NCI-H1092 (cell line): ENCODE measurements at places on chromosomes 13 and 19.

- DNase-seq = no peak
Observed at GRCh38 chr13:92136449-92137155, 738.2 kb downstream of the GPC5 start.

- DNase-seq = peak; percentile 88
Observed at GRCh38 chr13:98142380-98143156, at the start of gene FARP1. Gene FARP1, plus strand, starts transcription at chr13:98143094. Its CDS starts 70,149 bp downstream, at chr13:98213243.

GRCh38 chr13:113433391-113433916 lies 19.8 kb downstream of the ADPRHL1 start:
- DNase-seq = no peak

DNA sequence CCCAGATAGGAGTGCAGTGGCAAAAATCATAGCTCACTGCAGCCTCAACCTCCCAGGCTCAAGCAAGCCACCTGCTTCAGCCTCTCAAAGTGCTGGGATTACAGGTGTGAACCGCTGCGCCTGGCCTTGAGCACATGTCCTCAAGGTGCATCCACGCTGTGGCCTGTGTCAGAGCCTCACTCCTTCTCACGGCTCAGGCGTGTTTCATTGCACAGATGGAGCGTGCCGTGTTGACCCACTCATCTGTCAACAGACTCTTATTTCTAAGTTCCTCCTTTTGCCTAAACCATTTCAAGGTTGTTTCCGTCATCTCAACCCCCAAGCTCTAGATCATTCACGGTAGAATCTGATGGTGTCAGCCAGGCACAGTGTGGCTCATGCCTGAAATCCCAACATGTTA lies 28.2 kb downstream of the ATP8B3 start:
- no peak for DNase-seq

GRCh38 chr19:5676772-5677105 lies 3.6 kb downstream of the MICOS13 start:
- no peak for DNase-seq

GRCh38 chr13:71864986-71865873 lies 1.8 kb downstream of the DACH1 start:
- peak; percentile 50 for DNase-seq

DNA sequence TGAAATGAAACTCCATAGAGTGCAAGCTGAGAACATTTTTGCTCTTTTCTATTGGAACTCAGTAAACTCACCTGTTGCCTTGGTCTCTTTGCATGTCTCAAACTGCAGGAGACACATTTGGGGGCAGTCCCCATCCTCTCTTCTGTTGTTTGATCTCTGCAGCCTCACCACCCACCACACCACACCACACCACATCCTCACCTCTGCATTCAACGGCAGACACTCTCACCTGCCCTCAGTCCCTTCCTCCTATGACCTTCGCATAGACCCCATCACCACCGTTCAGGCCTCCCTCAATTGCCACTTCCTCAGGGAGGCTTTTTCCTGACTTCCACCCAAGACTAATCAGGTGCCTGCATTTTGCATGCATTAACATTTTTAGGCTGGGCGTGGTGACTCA lies 14.4 kb upstream of the TPM4 start:
- DNase-seq = no peak

DNA sequence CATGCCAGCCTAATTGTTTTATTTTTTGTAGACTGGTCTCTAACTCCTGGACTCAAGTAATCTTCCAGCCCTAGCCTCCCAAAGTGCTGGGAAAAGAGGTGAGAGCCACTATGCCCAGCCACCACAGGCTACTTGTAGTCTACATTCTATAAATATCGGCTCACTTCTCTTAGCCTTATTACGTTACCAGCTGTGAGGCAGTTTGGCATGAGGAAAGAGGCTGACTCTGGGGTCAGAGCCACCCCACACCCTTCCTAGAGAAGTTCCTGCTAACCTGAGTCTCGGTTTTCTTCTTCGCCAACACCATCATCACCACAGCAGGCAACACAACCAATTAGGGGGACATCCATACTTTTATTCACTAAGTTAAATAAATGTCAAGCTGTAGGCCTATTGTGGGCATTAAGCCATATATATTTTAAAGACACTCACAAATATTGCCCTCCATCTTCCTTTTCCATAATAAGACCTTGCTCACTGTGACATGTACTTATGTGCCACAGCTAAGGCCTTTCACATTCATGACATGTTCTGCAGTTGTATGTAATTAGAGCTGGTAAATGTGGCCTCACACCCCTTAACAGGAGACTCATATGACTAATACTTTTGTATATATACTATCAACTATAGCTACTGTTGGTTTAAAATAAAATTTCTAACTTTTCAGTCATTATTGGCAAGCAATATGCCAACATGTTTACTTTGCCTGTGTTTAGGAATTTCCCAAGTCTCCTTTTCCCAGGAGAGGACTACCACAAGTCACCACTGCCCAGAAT lies 5.7 kb downstream of the SLC25A30 start:
- no peak for DNase-seq

DNA sequence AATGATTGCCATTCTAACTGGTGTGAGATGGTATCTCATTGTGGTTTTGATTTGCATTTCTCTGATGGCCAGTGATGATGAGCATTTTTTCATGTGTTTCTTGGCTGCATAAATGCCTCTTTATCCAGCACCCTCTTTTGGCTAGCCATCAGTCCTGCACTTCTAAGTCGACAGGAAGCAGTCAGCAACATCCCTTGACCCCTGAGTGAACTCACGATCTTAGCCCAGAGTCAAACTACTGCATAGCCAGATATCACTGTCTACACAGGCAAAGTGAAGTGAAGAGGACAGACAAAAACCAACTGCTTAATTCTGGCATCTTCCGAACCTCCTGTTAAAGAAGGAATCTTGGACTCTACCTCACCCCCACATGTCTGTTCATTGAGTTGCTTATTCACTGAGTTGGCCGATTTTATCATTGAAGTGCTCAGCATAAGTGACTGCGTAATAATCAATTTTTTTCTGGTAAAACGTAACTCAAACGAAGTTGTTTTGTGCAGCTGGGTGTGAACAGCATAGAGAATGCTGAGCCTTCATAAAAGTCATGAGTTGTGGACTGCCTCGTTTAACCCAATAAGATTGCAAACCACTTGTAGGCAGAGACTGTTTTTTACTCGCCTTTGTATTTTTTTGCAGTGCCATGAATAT lies 304.2 kb downstream of the COG6 start:
- no peak for DNase-seq

GRCh38 chr19:57269515-57270250 lies 10.6 kb upstream of the ZNF460 start:
- DNase-seq = no peak

DNA sequence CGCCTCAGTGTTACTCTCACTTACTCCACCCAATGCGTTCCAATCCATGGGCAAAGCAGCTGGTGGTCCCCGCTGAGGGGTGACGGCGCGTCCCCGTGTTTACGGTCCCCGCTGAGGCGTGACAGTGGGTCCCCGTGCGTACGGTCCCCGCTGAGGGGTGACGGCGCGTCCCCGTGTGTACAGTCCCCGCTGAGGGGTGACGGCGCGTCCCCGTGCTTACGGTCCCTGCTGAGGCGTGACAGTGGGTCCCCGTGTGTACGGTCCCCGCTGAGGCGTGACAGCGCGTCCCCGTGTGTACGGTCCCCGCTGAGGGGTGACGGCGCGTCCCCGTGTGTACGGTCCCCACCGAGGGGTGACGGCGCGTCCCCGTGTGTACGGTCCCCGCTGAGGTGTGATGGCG lies 19.5 kb downstream of the CFAP97D2 start:
- DNase-seq = no peak

GRCh38 chr13:102394158-102395053 lies 7.4 kb downstream of the FGF14 start:
- peak; percentile 98 for DNase-seq

DNA sequence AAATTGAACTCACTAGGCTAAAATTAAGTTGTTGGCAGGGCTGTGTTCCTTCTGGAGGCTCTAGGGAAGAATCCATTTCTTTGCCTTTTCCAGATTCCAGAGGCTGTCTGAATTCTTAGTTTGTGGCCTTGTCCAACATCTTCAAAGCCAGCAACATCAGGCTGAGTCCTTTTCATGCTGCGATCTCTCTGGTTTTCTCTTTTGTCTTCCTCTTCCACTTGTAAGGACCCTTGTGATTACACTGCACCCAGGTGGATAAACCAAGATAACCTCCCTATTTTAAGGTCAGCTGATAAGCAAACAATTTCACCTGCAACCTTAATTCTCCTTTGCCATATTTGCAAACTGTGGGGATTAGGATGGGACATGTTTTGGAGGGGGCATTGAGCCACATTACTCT lies 11.5 kb downstream of the UTP14C start:
- DNase-seq = no peak

GRCh38 chr19:31223740-31224534 lies 125.3 kb downstream of the TSHZ3 start:
- no peak for DNase-seq

DNA sequence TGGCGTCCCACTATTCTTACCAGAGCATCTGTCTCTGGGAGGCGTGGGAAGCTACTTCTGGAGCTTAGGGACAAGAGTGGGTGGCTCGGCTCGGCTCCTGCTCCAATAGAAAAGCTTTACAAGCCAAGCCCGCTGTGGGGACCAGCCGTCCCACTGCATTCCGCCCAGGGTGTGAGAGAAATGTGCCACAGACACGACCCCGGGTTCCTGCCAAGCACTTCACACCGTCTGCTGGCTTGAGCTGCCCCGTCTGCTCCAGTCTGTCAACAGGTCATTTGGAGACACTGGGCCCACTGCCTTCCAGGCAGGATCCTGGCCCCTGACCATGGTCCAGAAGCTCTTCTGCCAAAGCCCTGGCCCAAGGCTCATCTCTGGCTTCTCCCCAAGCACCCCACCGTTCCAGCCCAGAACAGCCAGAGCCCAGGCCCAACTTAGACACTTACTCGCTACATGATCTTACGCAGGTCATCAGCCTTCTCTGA lies 6.5 kb upstream of the FKRP start:
- no peak for DNase-seq

GRCh38 chr13:112150352-112150751 lies 83.4 kb downstream of the SOX1 start:
- no peak for DNase-seq

DNA sequence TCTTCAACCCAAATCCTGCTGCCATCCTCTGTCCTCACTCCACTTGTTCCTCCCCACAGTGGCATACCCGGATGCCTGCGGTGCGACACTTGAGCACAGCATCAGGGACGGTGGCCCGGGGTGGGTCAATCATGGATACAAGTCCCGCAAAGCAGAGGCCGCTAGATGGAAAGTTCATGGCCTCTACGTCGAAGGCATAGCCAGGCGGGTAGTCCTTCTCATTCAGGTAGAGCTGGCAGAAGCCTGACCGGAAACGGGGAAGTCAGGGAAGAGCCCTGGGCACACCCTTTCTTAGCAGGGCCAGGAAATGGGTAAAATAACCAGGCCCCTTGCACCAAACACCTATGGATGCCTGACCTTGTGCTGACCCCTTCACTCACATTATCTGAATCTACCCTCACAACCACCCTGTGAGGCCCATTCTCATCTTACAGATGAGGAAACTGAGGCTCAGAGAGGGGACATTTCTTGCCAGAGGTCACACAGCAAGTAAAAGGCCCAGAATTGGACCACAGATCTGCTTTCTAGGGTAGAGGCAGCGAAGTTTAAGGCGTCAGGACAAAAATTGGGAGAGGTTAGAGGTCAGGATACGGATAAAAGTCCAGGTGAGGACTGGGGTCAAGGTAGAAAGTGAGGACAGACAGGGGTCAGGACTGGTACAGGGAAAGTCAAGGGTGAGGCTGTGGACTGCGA lies 6.5 kb downstream of the ATP4A start:
- DNase-seq = no peak

GRCh38 chr13:91664039-91664438 lies 265.6 kb downstream of the GPC5 start:
- no peak for DNase-seq

- DNase-seq = no peak
Observed at GRCh38 chr13:112850273-112850672, 118.7 kb upstream of the MCF2L start.

- DNase-seq = no peak
Observed at GRCh38 chr13:75704194-75704926, 68.2 kb downstream of the LMO7 start.

DNA sequence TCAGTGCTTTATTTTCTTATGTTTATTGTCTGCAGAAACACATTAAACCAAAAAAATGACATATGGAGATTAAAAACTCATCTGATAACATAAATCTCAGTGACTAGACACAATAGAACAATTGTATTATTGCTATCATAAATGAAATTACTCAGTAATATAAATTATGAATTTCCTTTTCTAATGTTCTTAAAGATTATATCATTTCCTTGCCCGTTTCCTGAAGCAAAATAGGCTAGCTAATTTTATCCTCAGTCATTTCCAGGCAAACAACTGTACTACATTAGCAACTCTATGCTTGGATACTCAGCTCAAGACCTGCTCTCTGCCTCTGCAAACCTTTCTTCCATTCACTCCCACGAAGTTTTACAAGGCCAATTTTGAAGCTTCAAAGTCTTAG lies 61.2 kb downstream of the RFC3 start:
- no peak for DNase-seq
